Effector memory CD8-positive, alpha-beta T cell (primary cell): ENCODE measurements at places on chromosomes 16 and 17.

DNA sequence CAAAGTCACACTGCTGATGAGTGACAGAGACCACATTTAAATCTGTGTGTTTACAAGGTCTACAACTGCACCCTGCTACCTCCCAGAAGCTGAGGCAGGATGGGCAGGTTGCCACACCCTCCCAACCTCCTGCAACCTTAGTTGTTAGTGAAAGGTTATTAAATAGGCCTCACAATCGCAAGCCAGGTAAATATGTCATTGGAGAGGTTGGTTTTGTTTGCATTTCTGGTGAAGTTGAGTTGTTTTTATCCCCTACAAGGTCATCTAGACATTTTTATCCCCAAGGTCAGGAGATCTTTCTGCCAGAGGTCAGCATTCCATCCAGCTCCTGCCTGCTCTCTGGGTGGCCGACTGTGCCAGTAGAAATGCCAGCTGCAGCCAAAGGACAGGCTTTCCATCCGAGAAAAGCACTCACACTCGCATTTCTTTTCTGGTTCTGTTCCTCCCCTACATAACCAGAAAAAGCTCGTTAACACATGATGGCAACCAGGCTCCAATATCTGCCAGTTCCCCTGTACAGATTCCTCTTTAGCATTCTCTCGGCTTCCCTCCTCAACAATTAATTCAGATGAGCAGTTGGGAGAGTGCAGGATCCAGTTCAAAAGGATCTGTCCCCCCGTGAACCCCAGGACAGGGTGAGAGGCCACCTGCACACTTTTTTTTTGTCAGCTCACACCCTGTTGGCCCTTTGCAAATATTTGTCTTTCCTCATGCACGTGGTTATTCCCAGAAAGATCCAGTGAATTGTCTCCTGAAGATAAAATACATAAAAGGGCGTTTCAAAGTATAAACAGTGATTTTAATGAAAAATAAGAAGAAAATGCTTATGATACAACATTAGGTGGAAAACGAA, 562.8 kb downstream of the MAF start:
- H3K4me3 ChIP-seq, result no peak overlapping the region
- peaks cover 7% of the 10 kb centered on the region for H3K4me1 ChIP-seq
- peaks cover 3% of the 10 kb centered on the region for H3K36me3 ChIP-seq
- no peaks in the 10 kb centered on the region for H3K27me3 ChIP-seq

DNA sequence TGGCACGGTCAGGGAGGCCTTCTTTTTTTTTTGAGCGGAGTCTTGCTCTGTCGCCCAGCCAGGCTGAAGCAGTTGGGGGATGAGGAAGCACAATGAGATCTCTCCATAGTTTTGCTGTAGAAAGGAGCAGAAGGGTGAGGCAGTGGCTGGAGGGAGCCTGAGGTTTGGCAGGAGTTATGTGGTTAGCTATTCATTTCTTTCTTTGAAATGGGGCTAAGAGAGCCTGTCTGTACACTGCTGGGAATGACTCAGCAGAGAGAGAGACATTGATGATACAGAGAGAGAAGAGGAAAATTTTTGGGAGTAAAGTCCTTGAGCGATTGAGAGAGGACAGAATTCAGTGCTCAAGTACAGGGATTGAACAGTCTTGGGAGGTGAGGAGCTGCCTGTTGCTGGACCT, 22.1 kb downstream of the NOS2 start:
- no peak overlapping the region for H3K4me3 ChIP-seq
- H3K4me1 ChIP-seq, result no peaks in the 10 kb centered on the region
- H3K27ac ChIP-seq, result no peak overlapping the region
- no peaks in the 10 kb centered on the region for H3K36me3 ChIP-seq

DNA sequence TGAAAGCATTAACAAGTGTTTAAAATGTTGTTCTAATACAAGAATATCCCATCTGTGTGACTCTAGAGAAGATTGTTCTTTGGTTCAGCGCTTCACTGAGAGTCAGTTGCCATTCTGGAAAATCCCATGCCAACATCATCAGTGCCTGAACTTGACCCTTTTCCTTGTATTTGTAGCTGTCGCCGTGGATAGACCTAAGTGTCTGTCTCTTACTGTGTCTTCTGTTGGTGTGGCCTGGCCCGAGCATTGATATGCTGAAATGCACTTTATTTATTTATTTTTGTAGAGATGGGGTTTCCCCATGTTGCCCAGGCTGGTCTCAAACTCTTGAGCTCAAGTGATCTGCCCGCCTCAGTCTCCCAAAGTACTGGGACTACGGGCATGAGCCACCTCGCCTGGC, 76.0 kb downstream of the MYH11 start:
- no peak overlapping the region for H3K4me3 ChIP-seq
- no peaks in the 10 kb centered on the region for H3K4me1 ChIP-seq
- no peak overlapping the region for H3K27ac ChIP-seq
- H3K36me3 ChIP-seq, result no peaks in the 10 kb centered on the region

DNA sequence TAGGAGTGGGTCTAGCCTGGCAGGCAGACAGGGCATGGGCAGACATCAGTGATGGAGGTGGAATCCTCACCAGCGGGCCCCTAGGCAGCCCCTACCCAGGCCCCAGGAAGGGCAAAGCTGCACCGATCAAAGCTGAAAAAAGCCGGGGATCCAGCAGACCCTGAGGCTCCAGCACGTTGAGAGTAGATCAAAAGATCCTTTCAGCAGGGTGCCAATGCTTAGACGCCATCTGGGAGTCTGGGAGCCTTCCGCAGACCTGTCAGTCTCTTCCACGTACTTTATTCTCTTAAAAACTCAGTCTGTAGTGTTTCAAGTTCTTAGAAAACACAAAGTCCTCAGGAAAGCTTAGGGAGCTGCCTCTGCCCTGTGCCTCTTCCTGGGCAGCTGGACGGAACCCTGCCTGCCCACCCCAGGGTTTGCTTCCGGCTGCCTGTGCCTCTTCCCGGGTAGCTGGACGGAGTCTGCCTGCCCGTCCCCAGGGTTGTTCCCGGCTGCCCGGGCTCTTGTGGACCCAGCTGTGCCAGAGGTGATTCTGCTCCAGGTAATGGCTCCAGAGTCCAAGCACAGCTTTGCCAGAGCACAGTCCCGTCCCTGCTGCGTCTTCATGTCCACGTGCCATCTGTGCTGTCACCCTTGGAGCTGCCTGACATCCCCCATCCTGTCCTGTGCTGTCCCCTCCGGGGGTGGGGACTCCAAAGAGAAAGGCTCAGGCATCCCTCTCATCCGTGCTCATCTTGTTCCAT, 50.8 kb upstream of the PVALEF start:
- H3K4me3 ChIP-seq, result no peak overlapping the region
- no peaks in the 10 kb centered on the region for H3K27me3 ChIP-seq
- no peak overlapping the region for H3K27ac ChIP-seq
- H3K4me1 ChIP-seq, result peaks cover 7% of the 10 kb centered on the region
- DNase-seq, result no peak
- peaks cover 1% of the 10 kb centered on the region for H3K36me3 ChIP-seq

GRCh38 chr16:25093208-25094061, 18.1 kb upstream of the LCMT1 start:
- H3K4me3 ChIP-seq, result no peak overlapping the region
- no peak for DNase-seq
- peak overlapping the region; percentile 71 for H3K27ac ChIP-seq
- H3K4me1 ChIP-seq, result peaks cover 3% of the 10 kb centered on the region

- H3K36me3 ChIP-seq, result no peaks in the 10 kb centered on the region
- H3K4me1 ChIP-seq, result no peaks in the 10 kb centered on the region
- H3K27ac ChIP-seq, result no peak overlapping the region
- H3K27me3 ChIP-seq, result no peaks in the 10 kb centered on the region
- DNase-seq, result no peak
These were observed 1939.7 kb downstream of the TP53TG3F start for GRCh38 chr16:35399133-35399532.

DNA sequence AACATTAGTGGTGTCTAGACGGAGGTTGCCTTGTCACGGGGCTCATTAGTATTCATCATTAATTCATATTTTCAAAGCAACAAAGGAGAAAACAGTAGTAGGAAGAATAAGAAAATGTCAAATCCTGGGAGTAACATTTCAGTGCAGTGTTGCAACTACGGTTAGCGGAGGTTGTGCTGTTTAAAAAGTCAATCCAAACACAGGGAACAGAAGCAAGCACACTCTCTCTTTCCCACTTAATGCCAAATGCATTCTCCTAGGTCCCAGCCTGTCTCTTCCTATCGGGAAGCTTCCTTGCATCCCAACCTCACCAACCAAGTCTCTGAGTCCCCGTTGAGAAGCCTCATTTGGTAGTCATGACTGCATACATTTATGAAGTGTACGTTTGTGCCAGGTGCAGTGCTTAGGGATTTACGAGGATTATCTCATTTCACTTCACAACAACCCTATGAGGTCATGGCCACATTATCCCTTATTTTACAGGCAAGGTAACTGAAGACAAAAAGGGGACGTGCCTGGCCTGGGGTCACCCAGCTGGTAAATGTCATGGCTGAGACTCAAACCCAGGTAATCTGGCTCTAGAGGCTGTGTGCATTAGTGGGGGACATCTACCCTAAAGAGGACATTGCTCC, 283.6 kb upstream of the SALL1 start:
- H3K27ac ChIP-seq, result no peak overlapping the region
- no peaks in the 10 kb centered on the region for H3K4me1 ChIP-seq
- H3K36me3 ChIP-seq, result no peaks in the 10 kb centered on the region
- H3K4me3 ChIP-seq, result no peak overlapping the region

- H3K4me3 ChIP-seq, result peak overlapping the region; percentile 99
- H3K4me1 ChIP-seq, result peaks cover 47% of the 10 kb centered on the region
- no peaks in the 10 kb centered on the region for H3K27me3 ChIP-seq
These were observed 2.7 kb upstream of the MLLT6 start for GRCh38 chr17:38702166-38702915.

- H3K4me3 ChIP-seq, result no peak overlapping the region
- H3K27ac ChIP-seq, result no peak overlapping the region
- no peaks in the 10 kb centered on the region for H3K4me1 ChIP-seq
- H3K27me3 ChIP-seq, result peaks cover 8% of the 10 kb centered on the region
- H3K36me3 ChIP-seq, result no peaks in the 10 kb centered on the region
- no peak for DNase-seq
These were observed 92.4 kb upstream of the HSBP1 start for GRCh38 chr16:83715217-83715920.

- H3K36me3 ChIP-seq, result peaks cover 2% of the 10 kb centered on the region
- H3K27ac ChIP-seq, result peak overlapping the region; percentile 51
- H3K4me1 ChIP-seq, result no peaks in the 10 kb centered on the region
- no peaks in the 10 kb centered on the region for H3K27me3 ChIP-seq
These were observed 54.8 kb downstream of the SPECC1 start for GRCh38 chr17:20063665-20064648.

DNA sequence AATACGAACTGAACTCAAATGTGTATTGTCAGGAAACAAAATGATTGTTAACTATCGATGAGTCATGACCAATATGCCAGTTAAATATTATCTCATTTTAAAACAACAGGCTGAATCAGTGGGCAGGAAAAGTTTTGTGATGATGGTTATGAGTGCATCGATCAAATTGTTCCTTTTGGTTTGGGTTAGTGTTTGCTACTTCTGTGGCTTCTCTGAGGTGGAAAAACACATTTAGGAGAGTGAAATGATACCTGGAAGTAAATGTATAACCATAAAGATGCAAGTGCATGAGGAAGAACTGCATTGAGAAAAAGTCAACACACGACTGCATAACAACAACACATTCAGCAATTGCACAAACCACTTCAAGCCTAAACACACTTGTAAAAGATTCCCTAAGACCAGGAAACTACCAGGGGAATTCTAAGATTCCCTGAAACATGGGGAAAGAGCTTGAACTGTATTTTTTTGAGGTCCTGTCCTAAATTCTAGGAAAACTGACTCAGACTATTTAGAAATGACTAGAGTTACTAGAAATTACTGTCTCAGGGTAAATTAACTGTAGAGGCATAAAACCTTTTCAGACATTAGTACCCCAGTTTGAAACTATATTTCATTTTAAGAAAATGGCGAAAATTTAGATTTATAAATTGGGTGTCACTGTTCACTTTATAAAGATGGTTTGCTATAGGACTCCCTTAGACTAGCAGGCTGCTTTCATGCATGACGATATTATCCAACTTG, 44.8 kb downstream of the CDYL2 start:
- H3K4me3 ChIP-seq, result no peak overlapping the region
- no peaks in the 10 kb centered on the region for H3K4me1 ChIP-seq
- H3K27ac ChIP-seq, result no peak overlapping the region
- no peaks in the 10 kb centered on the region for H3K36me3 ChIP-seq

DNA sequence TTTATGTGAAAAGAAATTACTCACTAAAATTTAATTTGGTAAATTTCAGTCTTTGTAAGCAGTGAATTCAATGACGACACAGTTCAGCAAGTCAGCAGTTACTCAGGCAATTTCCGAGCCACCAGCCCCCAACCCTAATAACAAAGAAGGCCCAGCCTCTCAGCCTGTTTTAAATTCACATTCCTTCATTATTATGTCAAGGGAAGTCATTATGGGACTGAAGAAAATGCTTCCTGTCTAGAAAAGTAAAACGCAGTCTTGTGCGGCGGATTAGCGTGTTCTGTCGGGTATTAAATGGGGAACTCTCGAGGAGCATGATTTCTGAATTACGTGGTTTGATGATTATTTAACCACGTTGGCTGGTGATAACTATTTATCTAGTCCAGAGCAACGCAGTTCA, 177.6 kb downstream of the AIPL1 start:
- H3K27ac ChIP-seq, result no peak overlapping the region
- H3K36me3 ChIP-seq, result no peaks in the 10 kb centered on the region
- H3K27me3 ChIP-seq, result peaks cover 54% of the 10 kb centered on the region
- H3K4me1 ChIP-seq, result no peaks in the 10 kb centered on the region

- H3K27ac ChIP-seq, result peak overlapping the region; percentile 97
- peaks cover 38% of the 10 kb centered on the region for H3K4me1 ChIP-seq
- H3K4me3 ChIP-seq, result peak overlapping the region; percentile 59
- H3K36me3 ChIP-seq, result peaks cover 28% of the 10 kb centered on the region
- no peaks in the 10 kb centered on the region for H3K27me3 ChIP-seq
- peak; percentile 60 for DNase-seq
These were observed 22.1 kb downstream of the NUBP1 start for GRCh38 chr16:10765772-10766171.

GRCh38 chr17:4967539-4968485, at the start of gene SPAG7:
Gene SPAG7, minus strand, starts transcription at chr17:4967817. Its CDS starts 13 bp downstream, at chr17:4967804.
- no peak within 1 kb of the TSS for H3K4me3 ChIP-seq
- peaks cover 12% of the 10 kb centered on the region for H3K4me1 ChIP-seq
- peaks cover 15% of the 10 kb centered on the region for H3K36me3 ChIP-seq
- DNase-seq, result peak; percentile 95
- H3K27ac ChIP-seq, result peak within 1 kb of the TSS; percentile 44
- no peaks in the 10 kb centered on the region for H3K27me3 ChIP-seq
